C1 segment of cervical spinal cord (tissue), 14 donors: ENCODE measurements at places on chromosomes 2 and 18.

- no peak for DNase-seq
Observed at GRCh38 chr2:79876430-79876829, 363.6 kb downstream of the CTNNA2 start.

GRCh38 chr2:105678346-105678745 lies 66.4 kb upstream of the NCK2 start:
- no peak for DNase-seq

DNA sequence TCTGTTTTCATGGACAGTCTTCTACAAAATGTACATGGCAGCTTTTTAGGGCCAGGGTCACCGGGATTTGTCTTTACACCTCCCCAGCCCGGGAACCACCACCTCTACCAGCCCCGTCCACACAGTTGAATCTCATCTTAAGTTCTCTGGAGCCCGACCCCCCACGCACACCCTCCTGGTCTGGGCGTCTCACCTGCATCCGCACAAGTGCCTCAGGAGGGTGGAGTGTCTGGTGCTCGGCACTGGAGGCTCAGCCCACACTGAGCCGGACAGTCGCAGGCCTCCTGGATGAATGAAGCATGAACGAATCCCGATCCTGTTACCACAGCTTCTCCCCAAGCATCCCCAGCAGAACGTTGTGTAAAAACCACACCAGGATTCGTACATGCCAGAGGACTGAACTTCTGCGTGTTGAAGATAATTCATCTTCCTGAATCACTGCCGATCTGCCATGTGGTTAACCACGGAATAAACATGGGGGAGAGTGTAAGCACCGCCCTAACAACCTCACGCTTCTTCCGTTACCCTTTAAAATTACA lies 162.0 kb downstream of the RTP5 start:
- DNase-seq: no peak

- DNase-seq: no peak
Observed at GRCh38 chr2:230203110-230203676, 16.6 kb downstream of the SP110 start.

DNA sequence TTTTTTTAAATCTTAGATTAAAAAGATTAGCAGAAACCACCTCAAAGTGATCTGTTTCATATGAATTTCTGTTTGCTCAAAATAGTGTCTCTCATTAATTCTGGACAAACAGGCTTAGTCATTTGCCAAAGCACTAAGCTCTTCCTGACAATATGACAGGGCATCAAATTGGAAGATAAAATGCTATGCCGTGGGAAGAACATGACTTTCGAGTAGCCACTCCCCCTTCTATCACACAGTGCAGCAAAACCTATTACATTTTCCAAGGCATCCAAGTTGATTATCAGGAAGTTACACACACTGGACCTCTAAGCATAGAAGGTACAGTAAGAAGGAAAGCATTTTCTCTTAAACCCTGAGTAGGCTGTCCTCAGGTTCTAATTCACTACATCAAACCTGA lies 89.5 kb downstream of the STK39 start:
- DNase-seq: no peak

DNA sequence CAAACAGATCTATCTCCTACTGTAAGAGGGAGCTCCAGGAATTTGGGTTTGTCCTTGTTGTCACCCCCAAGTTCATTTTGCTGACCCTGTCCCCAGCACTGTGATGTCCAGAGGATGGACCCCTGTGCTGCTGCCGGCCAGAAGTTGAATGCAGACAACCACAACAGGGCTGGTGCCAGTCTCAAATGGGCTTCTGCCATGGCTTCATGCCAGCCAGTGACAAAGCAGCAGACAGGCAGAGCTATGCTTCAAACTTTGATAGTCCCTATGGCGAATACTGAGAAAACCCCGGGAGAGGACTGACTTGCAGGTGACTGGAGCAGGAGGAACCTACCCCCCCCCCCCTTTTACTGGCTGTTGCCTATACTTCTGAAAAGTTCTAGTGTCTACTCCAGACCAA lies 3.2 kb downstream of the SMAD7 start:
- no peak for DNase-seq

DNA sequence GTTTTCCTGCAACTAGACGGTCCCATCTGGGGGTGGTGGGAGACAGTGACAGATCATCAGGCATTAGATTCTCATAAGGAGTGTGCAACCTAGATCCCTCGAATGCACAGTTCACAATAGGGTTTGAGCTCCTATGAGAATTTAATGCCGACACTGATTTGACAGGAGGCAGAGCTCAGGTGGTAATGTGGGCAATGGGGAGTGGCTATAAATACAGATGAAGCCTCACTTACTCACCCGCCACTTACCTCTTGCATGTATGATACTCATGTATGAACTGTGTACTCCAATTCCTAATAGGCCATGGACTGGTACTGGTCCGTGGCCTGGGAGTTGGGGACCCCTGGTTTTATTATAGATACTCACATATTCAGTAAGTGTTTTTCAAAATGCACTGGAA lies 122.4 kb upstream of the SIX3 start:
- DNase-seq: no peak

DNA sequence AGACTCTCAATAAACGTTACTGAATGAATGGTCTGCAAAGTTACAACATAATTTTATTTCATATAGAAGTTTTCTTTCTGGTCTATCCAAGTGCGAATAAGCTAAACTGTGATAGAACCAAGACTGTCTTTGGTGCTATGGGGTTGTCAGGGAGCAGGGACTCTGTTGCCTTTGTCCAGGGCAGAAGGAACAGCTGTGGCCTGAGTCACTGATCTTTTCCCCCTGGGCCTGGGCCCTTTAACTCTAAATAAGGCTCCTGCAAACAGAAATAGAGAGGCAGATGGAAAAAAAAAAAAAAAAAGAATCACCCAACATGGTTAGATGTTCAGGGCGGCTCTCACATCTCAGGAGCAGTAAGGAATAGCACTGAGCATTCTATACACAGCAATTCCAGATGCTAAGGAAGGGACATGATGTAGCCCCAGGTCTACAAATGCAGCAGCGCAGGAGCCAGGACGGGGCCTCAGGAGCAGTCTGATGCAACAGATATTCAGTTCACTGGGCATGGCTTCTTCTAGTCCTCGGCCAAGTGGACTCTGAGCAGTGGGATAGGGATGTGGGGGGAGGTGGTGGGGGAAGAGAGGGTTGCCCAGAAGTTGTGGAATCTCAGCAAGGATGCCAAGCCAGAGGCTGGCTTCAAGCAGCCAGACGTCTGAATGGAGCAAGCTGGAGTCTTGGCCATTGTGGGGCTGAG lies 247.1 kb upstream of the SIX2 start:
- DNase-seq: no peak

GRCh38 chr2:149648282-149649030 lies 60.9 kb upstream of the MMADHC start:
- DNase-seq: no peak

DNA sequence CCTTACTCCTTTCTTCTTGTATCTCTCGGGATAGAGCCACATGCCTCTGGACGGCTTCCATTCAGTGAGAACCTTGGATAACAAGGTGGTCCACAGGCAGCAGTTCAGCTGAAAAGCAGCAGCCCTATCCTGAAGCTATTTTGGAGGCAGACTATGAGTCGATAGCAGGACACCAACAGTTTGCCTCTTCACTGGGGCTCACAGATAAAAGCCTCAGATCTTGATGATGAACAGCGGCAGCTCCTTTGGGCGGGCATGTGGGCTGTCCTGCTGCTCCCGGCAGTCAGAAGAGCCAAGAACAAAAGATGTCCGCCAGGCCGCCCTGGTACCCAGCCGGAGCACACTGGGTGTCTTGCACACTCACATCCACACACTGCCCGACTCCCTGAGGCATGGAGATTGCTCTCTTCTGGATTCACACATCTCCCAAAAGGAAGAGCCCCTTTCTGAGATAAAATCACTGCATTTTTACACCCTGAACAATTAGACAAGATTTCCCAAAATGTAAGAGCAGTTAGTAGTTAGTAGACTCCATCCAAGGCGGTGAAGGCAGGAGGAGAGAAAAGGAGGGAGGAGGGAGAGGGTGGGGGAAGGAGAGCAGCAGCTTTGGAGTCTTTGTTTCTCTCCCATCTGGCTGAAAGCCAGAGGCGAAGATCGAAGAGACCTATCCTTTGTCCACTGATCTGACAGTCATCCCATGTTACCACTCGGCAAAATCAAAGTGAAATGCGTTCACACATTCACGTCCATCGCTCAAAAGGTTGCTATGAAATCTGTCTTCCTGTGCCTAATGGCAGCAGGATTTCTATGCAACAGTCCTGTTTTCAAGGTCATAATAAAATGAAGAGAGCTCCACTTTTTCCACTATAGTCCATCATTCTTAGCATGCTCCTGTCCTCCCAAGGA lies 90.1 kb upstream of the KLF7 start:
- DNase-seq: no peak

GRCh38 chr2:173199294-173199693 lies 123.6 kb downstream of the MAP3K20 start:
- no peak for DNase-seq

DNA sequence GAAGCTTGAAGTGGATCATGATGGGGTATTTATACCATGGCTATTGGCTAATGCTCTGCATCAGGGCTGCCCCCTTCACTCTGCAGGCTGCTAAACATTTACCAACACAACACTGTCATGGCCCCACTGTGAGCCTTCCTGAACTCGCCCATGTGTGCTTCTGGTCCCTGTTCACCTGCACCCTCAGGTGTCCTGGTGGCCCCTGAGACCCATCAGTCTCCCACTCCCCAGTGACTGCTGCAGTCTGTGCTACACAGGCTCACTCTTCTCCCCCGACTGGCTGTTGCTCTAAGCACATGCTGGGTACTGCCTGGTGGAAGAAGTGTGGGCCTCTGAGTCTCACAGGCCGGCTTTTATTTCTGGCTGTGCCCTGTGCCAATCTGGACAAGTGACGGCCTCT lies 183.0 kb upstream of the HS6ST1 start:
- DNase-seq: no peak

- DNase-seq: no peak
Observed at GRCh38 chr2:174600349-174600748, 2.7 kb upstream of the WIPF1 start.

- no peak for DNase-seq
Observed at GRCh38 chr2:2993172-2993692, 384.4 kb downstream of the EIPR1 start.

DNA sequence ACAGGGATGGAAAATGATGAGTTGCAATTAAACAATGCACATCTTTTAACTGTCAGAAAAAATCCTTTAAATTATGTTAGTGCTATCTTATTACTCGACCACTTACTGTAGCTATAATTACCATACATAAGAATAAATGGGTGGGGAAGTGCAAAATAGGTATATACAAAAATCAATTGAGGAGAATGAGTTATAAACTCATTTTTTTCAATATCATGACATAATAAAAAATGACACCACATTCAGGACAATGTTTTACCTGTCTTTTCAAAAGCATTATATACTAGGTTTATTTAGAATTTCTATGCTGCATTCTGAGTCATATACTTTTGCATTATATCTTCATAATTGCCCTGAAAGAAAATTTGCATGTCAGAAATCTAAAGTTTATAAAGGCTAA lies 1533.6 kb downstream of the LRP1B start:
- DNase-seq: no peak

- DNase-seq: no peak
Observed at GRCh38 chr2:237752761-237753165, 45.8 kb upstream of the RBM44 start.

GRCh38 chr2:239584986-239585385 lies 184.2 kb upstream of the HDAC4 start:
- no peak for DNase-seq

GRCh38 chr2:197266477-197266876 lies 44.1 kb downstream of the ANKRD44 start:
- no peak for DNase-seq

DNA sequence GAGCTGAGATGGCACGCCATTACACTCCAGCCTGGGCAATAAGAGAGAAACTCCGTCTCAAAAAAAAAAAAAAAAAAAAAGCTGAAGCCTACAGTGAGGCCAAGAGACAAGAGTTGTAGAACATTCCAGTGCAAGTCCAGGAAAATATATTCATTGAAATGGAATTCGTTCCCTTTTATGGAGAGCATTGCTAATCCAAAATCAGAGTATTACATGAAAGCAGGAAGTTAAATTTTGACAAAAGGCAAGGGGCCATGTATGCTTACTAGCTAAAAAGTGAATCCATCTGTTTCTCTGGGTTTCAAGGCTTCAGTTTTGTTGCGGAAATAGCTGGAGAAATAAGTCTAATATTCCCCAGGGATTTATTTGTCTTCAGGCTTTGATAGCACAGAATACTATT lies 471.7 kb downstream of the THSD7B start:
- DNase-seq: no peak

DNA sequence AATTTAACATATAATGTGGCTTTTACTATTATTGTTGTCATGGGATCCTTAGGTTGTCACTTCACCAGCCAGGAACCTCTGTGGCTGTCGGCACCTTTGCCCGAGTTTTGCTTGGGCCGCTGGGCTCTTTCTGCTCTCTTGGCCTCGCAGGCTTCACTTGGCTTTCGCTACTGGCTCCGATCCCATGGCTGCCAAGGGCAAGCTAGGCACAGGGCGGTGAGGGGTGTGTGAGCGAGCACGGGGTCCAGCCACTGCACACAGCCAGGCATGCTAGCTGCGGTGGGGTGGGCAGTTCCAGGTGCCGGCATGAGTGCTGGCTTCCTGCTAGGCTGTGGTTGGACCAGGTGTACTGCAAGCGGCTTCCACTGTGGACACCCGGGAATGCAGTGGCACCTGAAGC lies 23.4 kb upstream of the RAPGEF4 start:
- no peak for DNase-seq

- DNase-seq: peak; percentile 31
Observed at GRCh38 chr2:57882895-57883515, 163.6 kb upstream of the VRK2 start.

- DNase-seq: no peak
Observed at GRCh38 chr18:77124452-77124922, 8.1 kb downstream of the MBP start.
